Caki2 (cell line): ENCODE measurements at places on chromosomes 12 and 14. TPM values are rescaled to one million over a fixed set of nuclear protein-coding genes. Genes with fewer than 3 reads are reported as not detected.

DNA sequence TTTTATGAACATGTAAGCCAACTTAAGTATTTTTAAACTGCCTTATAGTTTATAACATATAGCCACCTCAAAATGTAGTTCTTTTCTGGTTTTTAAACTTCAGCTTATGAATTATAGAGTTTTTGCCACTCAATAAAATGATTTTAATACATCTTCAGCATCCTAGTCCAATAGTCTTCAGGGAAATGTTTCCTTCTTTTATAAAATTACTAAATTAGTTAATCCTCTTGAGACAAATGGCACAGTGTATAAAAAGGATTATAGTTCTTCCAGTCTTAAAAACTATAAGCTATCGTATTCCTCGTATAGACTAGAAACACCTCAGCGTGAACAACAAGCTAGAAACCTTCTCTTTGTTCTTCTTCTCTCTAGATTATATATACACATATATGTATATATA lies at the start of gene OR6C74:
OR6C74 (plus strand) TSS at position 301 of the 400 bp plus-strand sequence. CDS start 2,679 bp downstream, outside the sequence.
- DNase-seq, result no peak

- DNase-seq, result no peak
Observed at GRCh38 chr14:88522393-88522792, 32.4 kb downstream of the PTPN21 start.

- no peak for DNase-seq
Observed at GRCh38 chr12:65074932-65075331, 46.2 kb downstream of the WIF1 start.

GRCh38 chr12:54411391-54412241 lies 7.5 kb downstream of the ITGA5 start:
- peak; percentile 96 for DNase-seq

Gene ACRBP
- total RNA-seq, result 1.9 TPM in 1 of 2 replicates, not detected in the other

DNA sequence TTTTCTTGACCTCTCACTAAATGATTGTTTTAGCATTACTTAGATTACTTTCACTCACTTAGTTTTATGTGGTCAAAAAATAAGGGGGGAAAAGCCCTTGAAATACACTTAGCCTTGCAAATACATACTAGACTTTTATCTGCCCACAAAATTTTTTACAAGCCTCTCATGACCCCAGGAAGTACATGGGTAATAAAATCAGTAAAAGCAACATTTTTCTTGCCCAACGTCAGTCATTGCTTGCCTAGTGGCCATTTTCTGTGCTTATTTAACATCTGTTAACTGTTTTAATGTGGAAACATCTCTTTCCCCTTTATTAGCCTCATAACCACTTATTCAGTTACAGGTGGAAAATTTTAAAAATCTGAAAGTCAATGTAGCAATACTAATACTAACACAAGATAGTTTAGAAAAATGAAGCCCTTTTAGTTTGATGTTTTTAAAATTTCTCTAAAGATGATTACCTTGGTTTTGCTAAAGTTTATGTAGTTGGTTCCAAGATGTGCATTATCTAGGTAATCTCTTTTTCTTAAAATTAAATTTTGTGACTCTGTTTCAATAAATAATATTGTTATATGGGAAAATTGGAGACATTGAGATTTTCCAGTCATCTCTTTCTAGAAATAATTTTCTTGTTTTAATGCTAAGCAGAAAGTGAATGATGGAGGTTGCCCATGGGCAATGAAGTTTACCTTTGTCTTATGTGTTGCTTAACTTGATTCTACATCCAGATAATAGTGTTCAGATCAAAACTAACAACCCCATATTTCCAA lies 175.5 kb downstream of the TMTC2 start:
- DNase-seq, result no peak

GRCh38 chr14:106631879-106632278 lies 1105.5 kb downstream of the TMEM121 start:
- no peak for DNase-seq
